Hematopoietic multipotent progenitor cell treated with erythropoietin and hydrocortisone succinate and interleukin-3 and kit ligand, for 8 days (in vitro differentiated cells): ENCODE measurements at places on chromosomes 3 and 15.
A peak's percentile ranks its signal among the peaks of the same experiment; 100 is the strongest.

DNA sequence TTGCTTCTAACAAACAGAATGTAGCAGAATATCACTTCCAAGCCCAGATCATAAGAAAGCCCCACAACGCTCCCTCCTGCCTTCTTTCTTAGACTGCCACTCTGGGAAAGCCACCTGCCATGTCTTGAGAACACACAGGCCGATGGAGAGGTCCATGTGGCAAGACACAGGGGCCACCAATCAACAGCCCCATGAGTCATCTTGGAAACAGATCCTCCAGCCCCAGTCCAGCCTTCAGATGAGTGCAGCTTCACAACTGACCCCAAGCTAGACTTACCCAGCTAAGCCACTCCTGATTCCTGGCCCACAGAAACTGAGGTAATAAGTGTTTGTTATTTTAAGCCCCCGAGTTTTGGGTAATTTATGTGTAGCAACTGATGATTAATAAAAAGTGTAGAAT lies 39.7 kb downstream of the PTH1R start:
- no peak for DNase-seq

GRCh38 chr3:14166877-14167603 lies 11.4 kb downstream of the XPC start:
- no peak for DNase-seq

GRCh38 chr3:136734382-136735070 lies 17.7 kb downstream of the STAG1 start:
- peak; percentile 38 for DNase-seq

DNA sequence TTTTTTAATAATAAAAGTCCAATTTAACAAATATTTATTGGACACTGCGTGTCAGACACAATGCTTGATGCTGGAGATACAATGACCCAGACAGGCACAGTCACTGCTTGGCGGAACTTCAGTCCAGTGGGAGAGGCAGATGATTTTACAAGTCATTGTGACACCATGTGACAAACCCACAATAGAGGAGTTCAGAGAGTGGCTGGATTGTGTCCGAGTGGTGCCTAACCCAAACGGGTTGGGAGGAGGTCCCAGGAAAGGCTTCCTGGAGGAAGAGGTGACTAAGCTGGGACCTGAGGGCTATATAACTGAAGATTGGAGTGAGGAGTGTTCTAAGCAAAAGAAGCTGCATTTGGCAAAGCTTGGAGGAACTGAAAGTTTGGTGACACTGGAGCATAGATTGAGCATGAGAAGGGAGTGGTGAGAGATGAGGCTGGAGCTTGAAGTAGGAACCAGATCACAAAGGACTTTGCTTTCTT lies 41.4 kb downstream of the CRTC3 start:
- DNase-seq, result peak; percentile 72

GRCh38 chr3:138140940-138141339 lies 8.8 kb upstream of the A4GNT start:
- DNase-seq, result no peak
